ENCODE measurements at places on chromosomes 6 and 20.

DNA sequence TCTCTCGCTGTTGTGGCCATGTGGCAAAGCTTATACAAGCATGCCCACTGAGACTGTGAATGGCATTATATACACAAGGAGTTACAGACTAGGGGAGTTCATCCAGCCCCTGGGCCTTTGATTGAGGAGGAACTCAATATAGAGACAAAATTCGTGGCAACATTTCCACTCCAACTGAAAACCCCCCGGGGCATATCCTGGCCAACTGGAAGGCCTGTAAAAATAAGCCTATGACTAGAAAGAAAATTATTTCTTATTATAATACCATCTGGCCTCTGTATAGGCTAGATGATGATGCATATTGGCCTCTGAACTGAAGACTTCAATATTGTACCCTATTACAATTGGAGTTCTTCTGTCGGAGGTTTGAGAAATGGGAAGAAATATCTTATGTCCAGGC, 175.5 kb upstream of the GJE1 start:
- DNase-seq: no peak

GRCh38 chr20:62219992-62220665, at the start of gene HRH3:
Gene HRH3 (minus strand): TSS chr20:62220278. CDS start chr20:62219970, 308 bp downstream.
- DNase-seq: peak; percentile 77

DNA sequence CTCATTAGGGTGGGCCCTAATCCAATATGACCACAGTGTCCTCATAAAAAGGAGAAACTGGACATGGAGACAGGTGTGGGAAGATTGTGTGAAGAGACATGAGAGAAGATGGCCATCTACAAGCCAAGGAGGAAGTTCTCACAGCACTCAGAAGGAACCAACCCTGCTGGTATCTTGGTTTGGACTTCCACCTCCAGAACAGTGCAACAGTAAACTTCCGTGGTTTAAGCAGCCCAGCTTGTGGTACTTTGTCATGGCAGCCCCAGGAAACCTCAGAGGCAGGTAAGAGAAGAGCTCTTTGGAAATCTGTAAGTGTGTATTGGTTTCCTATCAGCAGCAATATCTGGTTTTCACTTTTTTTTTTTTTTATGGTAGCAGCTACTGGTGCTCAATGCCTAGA, 16.5 kb upstream of the CNKSR3 start:
- DNase-seq: no peak

DNA sequence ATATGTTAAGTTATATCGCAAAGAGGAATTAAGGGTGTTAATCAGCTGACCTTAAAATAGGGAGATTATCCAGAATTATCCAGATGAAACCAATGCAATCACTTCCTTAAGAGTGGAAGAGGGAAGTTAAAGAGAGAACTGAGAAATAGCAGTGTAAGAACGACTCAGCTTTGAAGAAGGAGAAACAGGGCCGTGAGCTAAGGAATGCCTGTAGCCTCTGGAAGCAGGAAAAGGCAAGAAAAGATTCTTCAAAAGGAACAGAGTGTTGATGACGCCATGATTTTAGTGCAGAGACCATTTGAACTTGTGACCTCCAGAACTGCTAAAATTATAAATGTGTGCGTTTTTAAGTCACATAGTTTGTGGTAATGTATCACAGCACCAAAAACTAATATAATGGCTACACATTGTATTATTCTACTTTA, 32.7 kb downstream of the ILRUN start:
- DNase-seq: no peak

- DNase-seq: no peak
Observed at GRCh38 chr20:10313215-10313614, 94.6 kb downstream of the SNAP25 start.
